Activated gamma-delta T cell treated with Interleukin-2 at 50 U/mL for 16 hours (primary cell): ENCODE measurements at places on chromosomes 7 and 10.

GRCh38 chr10:47031901-47032465, 120.8 kb downstream of the PTPN20 start:
- DNase-seq = no peak

- no peak for DNase-seq
Observed at GRCh38 chr7:120949393-120949911, 1.1 kb upstream of the ING3 start.

- no peak for DNase-seq
Observed at GRCh38 chr10:95336702-95337101, 45.9 kb upstream of the PDLIM1 start.

GRCh38 chr10:93406364-93407145, 75.6 kb downstream of the MYOF start:
- no peak for DNase-seq

DNA sequence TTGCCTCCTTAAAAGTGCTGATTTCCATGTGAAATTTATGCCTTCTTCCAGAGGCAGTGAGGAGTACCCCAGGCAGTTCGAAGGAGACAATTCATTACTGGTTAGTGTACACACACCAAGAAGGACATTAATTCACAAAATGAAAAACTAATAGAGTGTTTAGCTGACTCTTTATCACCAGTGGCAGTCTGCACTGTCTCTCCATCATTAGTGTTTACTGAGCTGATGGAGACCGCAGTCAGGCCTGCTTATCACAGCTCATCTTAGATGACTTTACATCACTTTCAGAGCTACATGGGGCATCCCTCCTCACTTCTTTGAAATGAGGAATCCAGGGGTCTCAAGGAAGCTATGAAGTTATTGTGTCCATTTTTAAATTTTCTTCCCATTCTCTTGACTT, 155.5 kb upstream of the LRGUK start:
- no peak for DNase-seq

- no peak for DNase-seq
Observed at GRCh38 chr10:49093922-49094321, 21.4 kb downstream of the VSTM4 start.

GRCh38 chr10:90999512-91000172, 78.8 kb upstream of the ANKRD1 start:
- DNase-seq = no peak

DNA sequence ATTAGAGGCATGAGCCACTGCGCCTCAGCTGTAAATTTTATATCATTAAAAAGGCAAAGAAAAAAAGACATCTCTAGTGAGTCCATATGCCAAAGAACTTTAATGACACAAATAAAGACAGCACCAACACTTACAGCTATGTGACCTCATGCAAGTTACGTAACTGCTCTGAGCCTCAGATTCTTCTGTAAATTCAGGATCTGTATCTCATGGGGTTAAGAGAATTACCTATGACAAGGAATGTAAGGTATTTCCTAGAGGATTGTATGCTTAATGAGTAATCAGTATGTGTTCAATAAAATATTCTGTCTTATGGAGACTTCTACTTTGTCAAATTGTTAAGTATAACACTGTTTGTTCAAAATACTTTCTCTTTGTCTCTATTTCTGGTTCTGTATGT, 274.0 kb upstream of the GLI3 start:
- DNase-seq = no peak

- no peak for DNase-seq
Observed at GRCh38 chr7:23907012-23907411, 197.0 kb downstream of the STK31 start.

GRCh38 chr7:70480927-70481569, 650.9 kb upstream of the GALNT17 start:
- no peak for DNase-seq

DNA sequence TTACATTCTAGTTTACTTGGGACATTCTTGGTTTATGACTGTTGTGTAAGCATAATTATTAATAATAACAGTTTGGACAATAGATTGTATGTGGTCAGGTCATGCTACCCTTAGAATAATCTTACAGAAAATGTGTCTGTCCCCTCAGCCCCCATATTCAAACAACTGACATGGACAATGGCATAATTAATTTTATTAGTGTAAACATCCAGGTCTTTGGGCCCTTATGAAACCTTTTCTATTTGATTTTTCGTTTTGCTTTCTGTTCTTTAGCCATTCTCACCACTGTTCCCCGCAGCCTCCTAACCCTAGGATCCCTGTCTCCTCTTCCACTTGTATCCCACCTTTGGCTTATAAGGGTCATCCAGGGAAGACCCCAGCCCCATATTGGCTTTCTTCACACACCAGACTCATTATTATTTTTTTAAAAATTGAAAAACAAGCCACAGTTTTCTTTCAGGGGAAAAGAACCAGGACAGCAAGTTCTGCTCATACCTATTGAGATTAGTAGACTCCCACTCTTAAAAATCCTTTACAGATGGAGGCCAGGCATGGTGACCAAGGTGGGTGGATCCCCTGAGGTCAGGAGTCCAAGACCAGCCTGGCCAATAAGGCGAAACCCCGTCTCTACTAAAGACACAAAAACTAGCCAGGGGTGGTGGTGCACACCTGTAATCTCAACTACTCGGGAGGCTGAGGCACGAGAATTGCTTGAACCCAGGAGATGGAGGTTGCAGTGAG, 11.5 kb downstream of the VIM start:
- DNase-seq = no peak

DNA sequence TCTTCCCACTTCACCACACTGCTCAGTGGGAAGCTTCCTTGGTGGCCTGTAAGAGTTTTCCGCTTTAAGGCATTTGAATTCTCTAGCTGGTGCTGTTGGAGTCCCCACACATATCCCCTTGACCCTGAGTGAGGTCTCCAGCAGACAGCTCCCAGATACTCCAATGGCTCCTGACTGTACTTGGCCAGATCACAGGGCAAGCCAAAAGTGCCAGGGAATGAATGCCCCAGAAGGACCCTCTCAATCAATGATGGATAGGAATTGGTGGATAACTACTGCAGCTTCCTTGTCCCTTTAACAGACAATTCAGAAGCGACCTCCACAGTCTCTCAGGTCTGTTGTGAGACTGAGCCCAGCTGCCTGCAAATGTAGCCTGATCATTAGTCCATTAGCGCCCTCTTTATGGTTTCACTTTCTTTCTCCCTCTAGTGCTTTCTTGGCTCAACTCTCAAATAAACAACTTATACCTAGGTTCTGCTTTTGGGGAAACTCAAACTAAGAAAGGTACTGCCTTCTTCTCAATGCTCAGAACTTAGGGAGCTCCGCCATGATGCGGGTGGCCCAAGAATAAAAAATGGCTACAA, 283.0 kb downstream of the TCF7L2 start:
- no peak for DNase-seq

DNA sequence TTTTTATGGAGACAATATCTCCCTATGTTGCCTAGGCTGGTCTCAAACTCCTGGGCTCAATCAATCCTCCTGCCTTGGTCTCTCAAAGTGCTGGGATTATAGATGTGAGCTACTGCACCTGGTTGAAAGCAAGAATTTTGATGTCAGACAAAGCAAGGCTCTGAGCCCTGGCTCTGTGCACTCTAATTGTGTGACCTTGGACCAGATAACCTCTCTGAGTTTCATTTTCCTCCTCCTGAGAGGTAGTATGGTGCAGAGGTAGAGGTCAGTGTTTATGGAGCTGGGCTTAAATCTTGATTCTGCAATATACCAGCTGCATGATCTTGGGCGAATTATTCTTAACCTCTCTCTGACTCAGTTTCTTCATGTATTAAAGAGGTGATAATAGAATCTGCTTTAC, 31.4 kb upstream of the SLC26A3 start:
- DNase-seq = no peak

DNA sequence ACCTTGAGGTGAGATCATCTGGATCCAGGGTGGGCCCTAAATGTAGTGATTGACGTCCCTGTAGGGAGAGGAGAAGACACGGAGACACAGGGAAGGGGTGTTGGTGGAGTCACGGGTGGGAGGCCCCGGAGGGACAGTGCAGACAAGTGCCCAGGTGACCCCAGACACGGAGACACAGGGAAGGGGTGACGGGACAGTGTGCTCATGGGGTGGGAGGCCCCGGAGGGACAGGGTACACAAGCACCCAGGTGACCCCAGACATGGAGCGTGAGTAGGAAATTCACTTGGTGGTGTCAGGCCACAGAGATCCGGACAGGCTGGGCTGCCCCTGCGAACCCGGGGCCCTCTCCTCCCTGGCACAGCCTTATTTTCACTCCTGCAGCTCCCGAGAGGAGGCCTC, 176.9 kb downstream of the PTPRN2 start:
- DNase-seq = no peak

GRCh38 chr7:158353606-158354570, 233.7 kb downstream of the PTPRN2 start:
- DNase-seq = no peak

DNA sequence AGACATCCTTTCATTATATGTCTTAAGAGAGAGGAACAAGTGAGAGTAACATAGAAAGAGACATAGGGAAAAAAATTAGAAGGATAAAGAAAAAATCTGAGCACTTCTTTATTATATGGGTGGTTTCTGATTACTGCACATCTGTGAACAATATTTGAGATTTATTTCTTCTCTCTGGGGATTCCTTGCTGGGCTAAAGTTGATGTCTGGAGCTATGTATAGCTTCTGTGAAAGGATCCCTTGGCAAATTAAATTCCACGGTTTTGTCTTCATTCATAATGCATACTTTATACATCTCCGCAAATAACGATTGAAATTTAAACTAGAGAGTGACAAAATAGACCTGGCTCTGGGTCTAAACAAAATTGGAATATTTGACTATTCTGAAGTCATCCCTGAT, 232.2 kb upstream of the CTBP2 start:
- DNase-seq = no peak

DNA sequence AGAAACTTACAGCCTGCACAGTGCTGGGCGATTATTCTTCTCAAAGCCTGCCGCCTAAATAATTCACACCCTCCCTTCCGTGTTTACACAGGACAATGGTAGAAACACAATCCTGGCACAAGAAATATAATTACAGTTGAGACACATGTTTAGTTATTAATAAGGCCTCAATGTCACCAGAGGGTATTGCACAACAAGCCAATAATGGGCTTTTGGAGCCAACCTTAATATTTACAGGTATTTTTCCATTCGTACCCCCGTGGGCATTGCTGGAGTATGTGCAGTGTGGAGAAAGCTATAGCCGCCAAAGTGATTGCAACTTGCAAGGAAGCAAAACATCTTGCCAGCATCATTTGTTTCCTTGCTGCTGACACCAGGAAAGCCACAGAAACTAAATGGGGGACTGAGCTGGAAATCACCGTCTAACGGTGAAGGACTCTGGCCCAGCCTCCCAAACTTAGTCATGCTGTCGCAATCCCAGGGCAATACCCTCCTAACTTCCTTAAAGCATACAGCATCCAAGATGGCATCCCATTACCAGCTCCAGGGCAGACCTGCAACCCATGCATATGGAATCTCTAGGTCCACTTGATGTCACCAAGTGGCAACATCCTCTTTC, 8.6 kb downstream of the CALN1 start:
- no peak for DNase-seq

DNA sequence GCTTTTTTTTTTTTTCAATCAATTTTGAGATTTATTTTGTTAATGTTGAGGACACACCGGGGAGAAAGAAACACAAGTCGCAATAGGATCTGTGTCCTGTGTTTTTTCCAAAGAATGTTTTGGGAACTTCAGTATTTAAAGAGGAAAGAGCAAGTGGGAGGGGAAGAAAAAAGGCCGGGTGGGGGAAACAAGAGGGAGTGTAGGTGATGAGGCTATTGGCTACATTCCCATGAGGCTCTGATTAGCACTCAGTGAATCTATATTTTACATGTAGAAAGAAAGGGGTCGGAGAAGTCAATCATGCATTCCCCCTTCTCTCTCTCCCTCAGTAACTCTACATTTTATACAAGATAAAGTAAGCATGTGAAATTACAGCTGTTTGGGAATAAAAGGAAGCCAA, 4.1 kb downstream of the ZNF680 start:
- DNase-seq = no peak

DNA sequence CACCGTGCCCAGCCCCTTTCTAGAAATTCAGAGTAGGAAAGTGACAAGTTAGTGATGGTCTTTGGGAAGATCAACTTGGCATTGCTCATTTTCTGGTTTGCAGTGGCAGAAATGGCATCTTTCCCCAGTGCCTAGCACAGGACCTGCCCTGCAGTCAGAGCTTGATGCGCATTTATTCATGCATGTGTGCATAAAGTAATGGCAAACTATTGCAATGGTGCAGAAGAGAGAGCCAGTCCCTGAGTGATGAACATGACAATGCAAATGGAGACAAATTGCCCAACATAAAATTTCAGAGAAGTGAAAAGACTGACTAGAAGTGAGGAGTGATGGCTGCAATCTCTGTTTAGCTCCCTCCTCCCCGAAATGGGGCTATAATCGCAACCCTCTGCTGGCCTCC, 268.2 kb downstream of the CCSER2 start:
- DNase-seq = no peak

- no peak for DNase-seq
Observed at GRCh38 chr10:15715619-15716227, 4.0 kb downstream of the ITGA8 start.

GRCh38 chr10:49752584-49752983, 9.5 kb downstream of the OGDHL start:
- no peak for DNase-seq

- DNase-seq = no peak
Observed at GRCh38 chr7:96017877-96018276, 245.5 kb downstream of the DYNC1I1 start.

DNA sequence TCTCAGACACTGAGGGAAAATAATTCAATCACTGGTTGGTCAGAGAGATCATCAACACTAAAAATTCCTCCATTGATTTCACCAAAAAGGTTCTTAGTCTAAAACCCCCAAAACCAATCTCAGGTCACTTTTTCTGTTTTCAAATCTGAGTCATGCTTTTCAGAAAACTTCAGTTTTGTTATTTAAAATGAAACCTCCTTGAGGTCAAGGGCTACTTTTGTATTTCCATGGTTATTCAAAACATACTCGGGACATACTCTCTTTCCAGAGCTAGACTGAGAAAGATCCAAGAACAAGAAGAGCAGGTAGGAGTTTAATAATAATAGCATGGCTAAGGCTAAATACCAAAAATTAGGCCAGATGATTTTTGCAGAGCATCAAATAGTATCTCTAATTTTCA, 152.8 kb downstream of the SDHAF3 start:
- no peak for DNase-seq
